ENCODE measurements at places on chromosomes 5 and 9. TPM values are rescaled to one million over a fixed set of nuclear protein-coding genes. Genes with fewer than 3 reads are reported as not detected.

DNA sequence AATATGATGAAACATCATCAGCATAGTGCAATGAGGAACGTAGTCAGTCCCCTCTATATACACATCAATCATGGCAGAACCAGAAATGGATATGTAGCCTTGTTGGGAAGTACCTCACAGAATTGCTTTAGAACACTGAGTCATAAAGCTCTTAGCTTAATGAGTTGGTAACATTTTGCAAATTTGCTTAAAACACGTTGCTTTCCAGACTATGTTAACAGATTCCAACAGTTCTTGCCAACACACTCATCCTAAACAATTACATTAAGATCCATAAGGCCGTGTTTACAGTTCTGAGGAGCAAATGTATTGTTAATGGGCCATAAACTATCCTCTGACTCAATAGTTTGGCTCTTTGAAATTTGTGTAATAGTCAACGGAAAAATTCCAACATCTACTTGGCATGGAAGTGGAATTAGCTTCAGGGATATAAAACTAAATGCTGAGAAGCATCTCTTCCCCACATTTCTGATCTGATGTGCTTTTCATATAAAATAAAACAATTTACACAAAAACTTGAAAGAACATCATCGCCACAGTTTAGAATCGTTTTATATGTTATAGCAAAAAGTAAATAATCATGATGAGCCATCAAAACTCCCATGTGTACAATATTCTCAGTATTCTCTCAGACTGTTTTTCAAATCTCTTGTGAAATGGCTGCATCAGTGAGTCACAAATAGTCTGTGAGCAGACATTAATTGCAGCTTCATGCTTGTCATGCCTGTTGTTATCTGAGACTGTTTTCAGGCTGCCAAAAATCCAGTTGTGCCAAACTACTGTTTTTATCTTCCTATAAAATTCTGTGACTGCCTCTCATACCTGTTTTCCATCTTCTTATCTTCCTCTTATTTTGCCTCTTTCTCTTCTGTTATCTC lies 291.9 kb downstream of the COX7C start:
- no peak for DNase-seq

GRCh38 chr5:158910782-158911692 lies 188.7 kb downstream of the EBF1 start:
- no peak for DNase-seq

Gene NFIB
- 85.5 TPM for total RNA-seq

Gene CBY3
- 0.26 TPM for total RNA-seq

Gene SLC6A18
- total RNA-seq: not detected

All from pulmonary artery endothelial cell (primary cell).